ENCODE measurements at places on chromosomes 5 and 9.

- DNase-seq: no peak
These were observed 498.1 kb downstream of the TLE1 start for GRCh38 chr9:81191222-81191621.

DNA sequence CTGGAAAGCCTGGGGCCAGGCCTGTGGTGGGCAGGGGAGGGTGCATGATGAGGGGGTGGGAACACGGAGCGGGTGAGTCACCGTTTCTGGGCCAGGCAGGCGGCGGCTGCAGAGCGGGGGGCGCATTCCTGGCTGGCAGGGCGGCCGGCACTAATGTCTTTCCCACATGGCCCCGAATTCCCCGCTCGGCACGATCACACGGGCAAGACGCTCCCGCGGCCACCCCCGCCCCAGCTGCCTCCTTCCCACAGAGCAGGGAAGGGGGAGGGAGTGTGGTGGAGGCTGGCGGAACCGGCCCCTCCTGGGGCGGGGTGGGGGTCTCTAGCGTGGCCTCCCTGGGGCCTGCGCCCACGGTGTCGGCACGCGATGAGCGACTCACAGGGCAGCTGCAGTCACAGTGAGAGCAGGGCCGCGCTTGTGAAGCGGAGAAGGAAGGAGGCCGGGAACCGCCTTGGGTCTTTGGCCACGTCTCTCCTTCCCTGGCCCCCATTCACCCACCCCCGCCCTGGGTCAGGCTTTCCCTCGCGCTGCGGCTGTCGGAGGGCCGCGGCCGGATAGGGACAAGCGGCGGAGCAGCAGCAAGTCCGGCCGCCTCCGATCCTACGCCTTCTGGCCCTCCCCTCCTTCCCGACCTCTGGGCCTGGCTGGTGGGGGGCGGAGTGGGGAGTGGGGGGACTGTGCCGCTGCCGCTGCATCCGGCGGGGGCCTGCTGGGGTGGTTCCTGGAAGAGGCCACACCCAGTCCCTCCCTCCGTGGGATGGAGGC lies 48.9 kb downstream of the CXXC5 start:
- no peak for DNase-seq

DNA sequence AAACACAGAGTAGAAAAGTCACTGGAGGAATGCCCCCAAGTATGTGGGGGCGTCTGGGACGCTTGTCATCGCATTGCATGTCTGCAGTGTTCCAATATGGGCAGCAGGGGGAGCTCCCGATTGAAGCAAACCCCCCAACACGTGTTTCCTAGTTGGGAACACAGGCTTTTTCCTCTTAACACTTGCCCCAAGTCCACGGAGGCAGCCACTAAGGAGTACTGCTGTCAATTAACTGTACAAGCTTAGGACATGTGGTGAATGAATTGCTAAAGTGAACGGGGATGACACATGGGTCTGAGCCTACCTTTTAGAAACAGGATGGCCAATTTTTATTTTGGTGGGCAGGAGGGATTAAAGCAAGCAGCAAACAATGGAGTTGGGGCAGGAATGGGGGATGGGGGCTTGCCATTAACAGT lies 2.2 kb downstream of the GABRB2 start:
- no peak for DNase-seq

GRCh38 chr5:173534664-173535063 lies 81.8 kb downstream of the BOD1 start:
- DNase-seq: no peak
